A549 treated with DMSO at 1 μM for 4 hours (cell line): ENCODE measurements at places on chromosomes 3 and 15. TPM values are rescaled to one million over a fixed set of nuclear protein-coding genes. Genes with fewer than 3 reads are reported as not detected.

ITIH3 gene
- total RNA-seq: 0.08 TPM in 1 of 5 replicates, not detected in the others

CCDC191 gene
- total RNA-seq: 1.4 to 2.2 TPM (median 2.2 TPM) in 5 replicates

TRIM71 gene
- total RNA-seq: 0.01 TPM in 1 of 5 replicates, not detected in the others

ZBTB11 gene
- 9.1 to 12.2 TPM (median 10.9 TPM) in 5 replicates for total RNA-seq

CCR2 gene
- not detected in 5 replicates for total RNA-seq
